ENCODE measurements at places on chromosomes 1 and 21.

DNA sequence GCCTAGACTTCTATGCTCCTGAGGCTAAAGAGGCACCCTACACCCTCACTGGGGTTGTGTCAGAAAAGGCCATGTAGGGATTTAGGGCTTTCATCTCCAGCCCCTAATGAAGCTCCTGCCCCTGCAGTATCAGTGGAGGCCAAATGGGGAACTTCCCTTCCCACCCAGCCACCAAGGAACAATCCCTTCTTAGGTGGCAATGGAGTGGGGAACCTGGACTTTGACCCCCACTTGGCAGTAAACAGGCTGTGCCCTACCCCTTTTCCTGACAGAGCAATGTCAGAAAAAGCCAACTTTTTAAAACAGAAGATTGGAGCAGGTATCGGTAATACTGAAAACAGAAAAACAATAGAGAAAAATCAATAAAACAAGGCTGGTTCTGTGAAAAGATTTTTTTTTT lies 35.5 kb upstream of the SLC19A2 start:
- DNase-seq, result no peak

DNA sequence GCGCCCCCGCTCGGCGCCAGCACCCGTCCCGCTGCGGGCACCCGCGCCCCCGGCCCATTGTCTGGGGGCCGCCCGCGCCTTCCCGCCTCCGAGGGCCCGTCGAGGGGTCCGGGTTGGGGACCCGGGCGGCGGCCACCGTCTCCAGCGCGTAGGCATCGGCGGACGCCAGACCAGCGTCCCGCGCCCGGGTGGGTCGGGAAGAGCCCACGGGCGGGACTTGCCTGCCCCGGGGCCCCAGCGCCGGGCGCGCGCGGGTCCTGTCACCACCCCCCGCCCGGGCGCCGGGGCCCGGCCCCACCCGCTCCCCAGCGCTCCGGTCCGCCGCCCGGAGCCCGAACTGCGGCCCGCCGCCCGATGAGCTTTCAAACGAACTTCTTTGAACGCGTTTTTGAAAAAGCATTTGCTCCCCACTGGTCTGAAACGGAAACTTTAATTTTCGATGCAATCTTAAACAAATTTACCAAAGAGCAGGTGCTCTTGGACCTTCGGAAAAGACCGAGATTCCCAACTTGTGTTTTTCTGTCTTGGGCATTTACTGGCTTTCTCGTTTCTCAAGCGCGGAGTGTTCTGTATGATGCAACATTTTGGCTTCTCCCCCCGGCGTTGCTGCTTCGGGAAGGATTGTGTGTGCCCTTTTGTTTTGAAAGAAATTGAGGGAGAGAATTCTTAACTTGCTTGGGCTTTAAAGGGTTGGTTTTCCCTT lies 615 bp downstream of the CLIC4 start:
- DNase-seq, result no peak

DNA sequence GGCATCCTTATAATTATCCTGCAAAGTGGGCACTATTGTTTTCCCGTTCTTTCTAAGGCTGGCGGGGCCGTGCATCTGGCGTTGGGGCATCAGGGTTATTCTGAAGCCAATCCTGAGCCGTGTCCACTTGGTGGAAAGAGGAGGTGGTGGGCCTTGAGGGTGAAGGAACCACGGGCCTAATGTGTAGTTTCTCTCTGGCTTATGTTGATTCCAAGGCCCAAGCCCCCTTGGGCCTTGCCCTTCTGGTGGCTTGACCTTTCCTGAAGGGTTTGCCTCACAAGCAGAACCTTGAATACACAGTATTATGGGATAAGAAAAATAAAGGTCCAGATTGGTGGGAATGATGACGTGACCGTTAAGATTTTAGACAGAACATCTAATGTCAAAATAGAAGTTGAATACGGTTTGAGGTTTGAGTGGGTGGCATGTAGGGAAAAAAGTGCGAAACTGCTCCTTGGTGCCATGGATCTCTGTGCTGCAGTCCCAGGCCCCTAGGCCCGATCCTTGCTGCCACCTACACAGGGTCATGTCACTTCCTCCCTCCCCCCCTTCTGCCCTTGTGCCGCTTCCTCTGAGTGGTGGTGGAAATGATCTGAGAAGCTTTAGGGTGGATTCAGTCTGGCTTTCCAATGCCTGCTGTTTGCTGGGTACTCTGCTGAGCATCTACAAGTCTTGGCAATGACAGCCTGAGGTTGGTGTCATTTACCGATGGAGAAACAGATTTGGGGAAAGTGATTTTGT lies 90.5 kb downstream of the PRDM2 start:
- no peak for DNase-seq

DNA sequence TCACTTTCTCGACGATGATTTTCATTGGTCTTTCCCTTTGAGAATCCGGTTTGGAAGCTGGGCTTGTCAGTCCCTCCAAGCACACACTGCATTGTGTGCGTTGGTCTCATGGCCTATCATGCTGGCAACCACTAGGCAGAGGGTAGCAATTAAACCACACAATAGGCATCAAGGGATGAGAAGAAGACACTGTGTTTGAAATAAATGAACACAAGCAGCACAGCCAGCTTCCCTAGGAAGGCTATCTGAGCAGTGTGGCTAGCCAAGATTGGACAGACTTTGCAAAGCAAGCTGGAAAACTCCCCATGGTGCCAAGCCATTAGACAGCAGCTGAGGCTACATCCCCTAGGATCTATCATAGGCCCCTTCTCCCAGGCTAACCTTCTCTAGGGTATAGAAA lies 288.7 kb downstream of the NUF2 start:
- DNase-seq, result no peak

GRCh38 chr1:33711511-33711910 lies 152.4 kb upstream of the HMGB4 start:
- no peak for DNase-seq

DNA sequence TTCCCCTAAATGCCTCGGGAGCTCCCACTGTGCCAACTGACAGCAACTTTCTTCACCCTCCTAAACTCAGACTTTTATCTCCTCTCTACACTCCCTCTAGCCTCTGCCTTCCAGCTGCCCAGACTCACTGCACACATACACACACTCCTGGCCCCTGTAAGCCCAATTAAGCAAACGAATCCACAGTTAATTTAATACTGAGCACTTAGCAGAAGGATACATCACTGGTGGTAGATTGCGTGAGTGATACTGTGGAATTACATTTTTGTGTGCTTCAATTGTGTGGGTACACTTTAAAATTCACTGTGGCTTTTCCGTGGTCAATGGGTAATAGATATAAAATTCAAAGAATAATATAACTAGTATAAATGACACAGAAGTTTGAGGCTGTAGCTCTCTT lies 33.6 kb upstream of the GJB5 start:
- no peak for DNase-seq

DNA sequence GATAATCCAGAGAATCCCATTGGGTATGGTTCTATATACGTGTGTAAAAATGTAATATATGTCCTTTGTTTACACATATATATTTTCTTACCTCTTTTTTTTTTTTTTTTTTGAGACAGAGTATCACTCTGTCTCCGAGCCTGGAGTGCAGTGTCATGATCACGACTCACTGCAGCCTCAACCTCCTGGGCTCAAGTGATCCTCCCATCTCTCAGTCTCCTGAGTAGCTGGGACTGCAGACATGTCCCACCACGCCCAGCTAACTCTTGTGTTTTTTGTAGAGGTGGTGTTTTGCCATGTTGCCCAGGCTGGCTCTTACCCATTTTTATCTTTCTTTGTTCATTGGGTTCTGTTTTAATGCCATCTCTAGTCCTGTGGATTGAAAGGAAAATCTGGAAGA lies 59.5 kb downstream of the ZBTB17 start:
- no peak for DNase-seq

DNA sequence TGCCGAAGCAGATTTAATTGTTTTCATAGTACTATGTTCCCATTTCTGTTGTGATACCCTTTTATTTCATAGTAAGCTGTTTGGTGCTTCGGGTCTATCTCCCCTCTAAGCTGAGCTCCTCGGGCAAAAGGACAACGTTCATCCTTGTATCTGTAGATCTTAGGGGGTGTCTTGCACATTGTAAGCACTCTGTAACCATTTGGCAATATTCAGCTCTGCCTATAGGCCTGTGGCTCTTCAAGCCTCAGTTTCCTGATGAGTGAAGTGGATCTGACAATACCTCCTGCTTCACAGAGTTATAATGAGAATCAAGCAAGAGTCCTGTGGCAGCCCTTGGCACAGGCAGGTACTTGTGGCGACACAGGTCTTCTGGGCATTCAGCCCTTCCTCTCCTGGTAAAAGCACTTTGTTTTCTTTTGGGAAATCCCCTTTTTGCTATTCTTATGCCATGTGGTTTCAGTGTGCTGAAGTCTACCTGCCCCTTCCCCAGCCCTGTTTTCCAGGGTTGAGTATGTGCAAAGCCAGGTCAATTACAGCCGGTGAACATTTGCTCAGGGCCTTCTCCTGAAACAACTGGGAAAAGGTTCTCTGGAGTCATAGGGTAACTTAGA lies 8.5 kb upstream of the EXO1 start:
- DNase-seq, result no peak

GRCh38 chr1:25854554-25854953 lies 4.7 kb downstream of the AUNIP start:
- no peak for DNase-seq

DNA sequence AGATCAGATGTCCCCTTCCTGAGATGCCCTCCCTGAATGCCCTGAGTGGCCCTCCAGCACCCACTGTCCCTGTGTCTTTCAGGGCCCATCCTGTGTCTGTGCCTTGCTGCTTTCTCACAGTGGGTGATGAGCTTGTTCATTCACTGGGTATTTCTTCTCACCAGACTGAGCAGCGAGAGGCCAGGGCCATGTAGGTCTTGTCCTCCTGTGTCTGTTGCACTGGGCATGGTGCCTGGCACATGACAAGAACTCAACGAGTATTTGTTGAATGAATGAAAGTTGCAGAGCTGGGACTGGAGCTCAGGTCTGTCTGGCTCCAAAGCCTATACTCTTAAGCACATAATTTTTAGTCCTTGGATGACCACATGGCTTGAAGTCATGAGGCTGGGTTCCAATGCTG lies 93.8 kb downstream of the PTPRU start:
- no peak for DNase-seq

- no peak for DNase-seq
Measured at GRCh38 chr1:66354311-66355201, 179.4 kb upstream of the SGIP1 start.

GRCh38 chr21:42820616-42821465 lies 58.5 kb downstream of the WDR4 start:
- no peak for DNase-seq

- DNase-seq, result no peak
Measured at GRCh38 chr1:66418021-66418420, 115.9 kb upstream of the SGIP1 start.

- no peak for DNase-seq
Measured at GRCh38 chr1:169495046-169495775, 9.5 kb upstream of the SLC19A2 start.

DNA sequence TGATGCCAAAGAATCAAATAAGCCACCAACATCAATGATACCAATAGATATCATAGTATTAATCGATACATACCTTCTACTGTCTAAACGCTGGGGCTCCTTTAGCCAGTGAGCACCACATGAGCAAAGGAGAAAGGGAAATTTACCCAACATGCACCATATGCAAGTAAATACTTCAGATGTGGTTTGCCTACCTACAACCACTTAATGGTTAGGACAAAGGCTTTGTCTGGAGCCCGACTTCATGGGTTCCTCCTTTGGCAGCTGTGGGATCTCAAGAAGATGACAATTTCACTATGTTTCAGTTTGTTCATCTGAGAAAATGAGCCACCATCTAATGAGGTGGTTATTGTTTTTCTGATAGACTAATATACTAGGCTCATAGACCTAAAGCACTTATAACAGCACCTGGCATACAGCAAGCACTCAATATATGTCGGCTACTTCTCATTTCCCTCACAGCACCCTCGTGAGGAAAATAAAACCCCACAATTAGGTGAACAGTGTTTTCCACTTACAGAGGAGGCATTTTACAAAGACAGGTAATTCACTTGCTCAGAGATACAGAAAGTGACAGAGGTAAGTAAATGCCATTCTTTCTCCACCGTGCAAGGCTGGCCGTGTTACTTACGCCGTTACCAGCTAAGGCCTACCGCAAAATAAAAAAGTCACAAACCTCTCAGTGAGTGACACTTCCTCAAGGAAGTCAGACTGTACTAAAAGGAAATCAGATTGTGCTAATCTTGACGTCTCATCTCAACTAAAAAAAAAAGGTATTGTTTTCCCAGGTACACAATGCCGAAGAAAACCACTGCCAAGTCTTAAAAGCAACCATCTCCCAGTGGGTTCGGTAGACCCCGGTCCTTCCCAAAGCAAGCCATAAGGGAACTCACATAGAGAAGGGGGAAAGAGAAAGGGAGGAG lies 1.6 kb downstream of the TTC13 start:
- peak; percentile 76 for DNase-seq

- no peak for DNase-seq
Measured at GRCh38 chr1:218587900-218588299, 242.8 kb downstream of the TGFB2 start.

GRCh38 chr1:230123280-230124185 lies 56.5 kb downstream of the GALNT2 start:
- no peak for DNase-seq

- DNase-seq, result no peak
Measured at GRCh38 chr1:164678136-164678700, 119.2 kb downstream of the PBX1 start.

- peak; percentile 88 for DNase-seq
Measured at GRCh38 chr1:161069731-161070270, at the start of gene ARHGAP30. Gene ARHGAP30, minus strand, starts transcription at chr1:161069891. Its CDS starts 267 bp downstream, at chr1:161069624.

DNA sequence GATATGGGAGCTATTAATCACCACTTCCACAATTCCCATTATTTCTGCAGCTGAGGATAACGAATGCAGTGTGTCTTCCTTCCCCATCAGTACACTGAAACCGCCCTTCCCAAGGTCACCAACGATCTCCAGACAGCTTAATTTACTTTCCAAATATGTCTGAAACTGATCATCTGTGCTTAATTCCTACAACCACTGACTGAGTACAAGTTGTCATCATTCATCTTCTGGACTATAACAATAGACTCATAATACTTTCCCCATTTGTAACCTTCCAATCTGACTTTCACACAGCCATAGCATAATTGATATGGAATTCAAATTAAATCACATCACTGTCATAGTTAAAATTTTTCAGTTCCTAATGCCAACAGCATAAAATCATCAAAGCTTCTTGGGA lies 17.4 kb downstream of the DNM3 start:
- no peak for DNase-seq

- DNase-seq, result no peak
Measured at GRCh38 chr1:32073299-32074229, 825 bp downstream of the TMEM39B start.

GRCh38 chr1:38923607-38924006 lies 18.0 kb downstream of the RHBDL2 start:
- no peak for DNase-seq

DNA sequence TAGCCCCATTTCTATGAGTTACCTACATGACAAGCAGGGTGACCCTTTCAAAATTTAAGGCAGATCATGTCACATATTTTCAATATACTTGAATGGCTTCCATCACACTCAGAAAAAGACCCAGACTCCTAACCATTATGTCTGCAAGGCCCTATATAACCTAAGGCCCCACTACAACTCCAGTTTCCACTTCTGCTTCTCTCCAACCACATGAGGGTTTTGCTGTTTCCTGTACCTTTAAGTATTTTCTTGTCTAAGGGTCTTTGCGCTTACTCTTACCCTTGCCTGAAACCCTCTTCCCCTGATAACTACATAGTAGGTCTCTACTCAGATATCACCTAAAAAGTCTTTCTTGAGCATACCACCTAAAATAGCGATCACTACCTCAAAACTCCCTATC lies 46.1 kb downstream of the SGIP1 start:
- no peak for DNase-seq

- no peak for DNase-seq
Measured at GRCh38 chr1:153393926-153394325, 3.1 kb upstream of the S100A8 start.

All from central memory CD4-positive, alpha-beta T cell (primary cell).